ENCODE measurements at places on chromosomes 7 and 10. TPM values are rescaled to one million over a fixed set of nuclear protein-coding genes. Genes with fewer than 3 reads are reported as not detected.

ZNF425 gene
- 1.2 TPM for total RNA-seq

DNA sequence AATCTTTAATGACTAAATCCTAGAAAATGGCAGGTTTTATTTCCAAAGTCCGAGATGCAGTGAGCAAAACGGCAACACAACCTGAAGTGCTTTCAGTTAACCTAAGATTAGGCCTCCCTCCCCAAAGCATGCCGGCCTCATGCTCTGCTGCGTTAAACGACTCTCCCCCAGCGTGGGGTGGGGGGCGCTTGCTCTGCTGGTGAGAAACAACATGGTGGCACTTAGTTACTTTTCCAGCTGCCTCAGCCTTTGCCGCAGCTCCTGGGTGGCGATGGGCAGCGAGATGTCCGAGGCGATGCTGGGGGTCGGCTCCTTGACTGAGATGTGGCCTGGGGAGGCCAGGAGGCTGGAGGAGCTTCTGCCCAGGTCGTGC is 36.7 kb upstream of the NCAPG2 start:
- DNase-seq = no peak

DNA sequence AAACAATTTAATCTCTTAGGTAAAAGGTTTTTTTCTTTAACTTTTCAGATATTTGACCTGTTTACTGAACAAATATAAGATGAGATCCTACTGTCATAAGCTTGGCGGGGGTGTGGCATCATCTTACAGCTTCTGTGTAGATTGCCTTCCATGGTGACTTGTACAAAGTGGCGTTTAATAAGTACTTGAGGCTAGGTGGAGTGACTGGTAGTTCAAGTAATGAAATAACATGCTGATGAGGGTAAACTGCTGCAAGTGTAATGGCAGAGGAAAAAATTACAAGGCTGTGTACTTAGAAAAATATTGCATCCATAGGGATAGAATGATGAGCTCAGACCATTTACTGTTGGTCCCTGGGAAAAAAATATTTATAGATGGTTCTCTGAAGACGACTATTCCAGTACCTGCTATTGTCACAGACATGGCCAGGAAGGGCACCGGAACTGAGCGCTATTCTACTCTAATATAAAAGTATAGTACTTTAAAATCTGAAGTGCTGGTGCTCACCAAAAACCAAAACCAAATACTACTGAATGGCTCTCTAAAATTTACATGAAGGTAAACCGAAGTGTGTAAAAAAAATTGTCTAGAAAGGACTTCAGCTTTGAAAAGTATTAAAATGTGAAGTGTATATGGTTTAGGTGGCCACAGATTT is 42.4 kb downstream of the DNAH11 start:
- DNase-seq = no peak

DNA sequence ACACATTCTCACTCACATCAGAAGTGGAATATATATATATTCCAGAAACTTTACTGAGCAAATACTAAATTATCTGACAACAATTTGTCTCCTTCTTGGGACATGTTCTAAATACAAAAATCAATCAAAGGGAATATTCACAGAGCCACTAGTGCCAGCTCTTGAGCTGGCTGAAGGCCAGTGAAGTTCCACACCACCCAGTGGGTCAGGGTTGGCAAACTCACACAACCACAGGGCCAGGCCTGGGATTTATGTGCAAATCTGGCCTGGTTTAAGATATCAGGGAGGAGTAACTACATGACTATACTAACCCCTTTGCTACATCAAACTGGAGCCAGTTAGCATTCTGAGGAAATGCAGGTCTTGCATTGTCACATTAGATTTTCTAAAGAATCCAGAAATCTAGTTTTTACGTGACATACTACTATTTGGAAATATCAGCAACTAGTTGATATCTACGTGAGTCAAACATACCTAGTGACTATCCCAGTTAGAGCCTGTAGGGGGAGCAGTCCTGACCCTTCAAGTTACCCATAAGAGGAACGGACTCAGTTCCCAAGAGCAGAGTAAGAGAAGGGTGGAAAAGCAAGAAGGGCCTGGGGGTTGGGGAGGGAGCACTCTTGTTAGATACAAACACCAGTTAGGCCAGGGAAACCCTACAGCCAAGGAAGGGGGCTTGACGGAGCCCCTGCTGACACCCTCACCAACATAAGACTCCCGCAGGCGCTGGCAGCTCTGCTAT is 600.4 kb downstream of the KCNMA1 start:
- no peak for DNase-seq

DNA sequence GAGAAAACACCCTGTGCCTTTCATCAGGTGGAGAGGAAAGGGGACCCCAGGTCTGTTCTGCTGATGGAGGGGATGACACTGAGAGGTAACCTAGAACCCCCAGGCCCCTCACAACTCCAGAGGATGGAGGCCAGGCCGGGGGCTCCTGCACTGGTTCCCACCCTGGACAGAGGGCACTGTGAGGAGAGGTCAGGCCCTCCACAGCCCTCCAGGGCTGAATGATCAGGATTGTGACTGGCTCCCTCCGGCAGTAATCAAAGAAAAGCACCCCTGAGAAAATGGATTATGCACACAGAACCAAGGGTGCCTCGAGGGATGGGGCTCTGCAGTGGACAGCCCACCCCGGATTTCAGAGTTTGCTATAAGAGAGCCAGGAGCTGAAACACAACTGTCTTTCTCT is 502.8 kb downstream of the TCERG1L start:
- no peak for DNase-seq

GRCh38 chr10:119499677-119500002 is 42.9 kb downstream of the RGS10 start:
- DNase-seq = no peak

DNA sequence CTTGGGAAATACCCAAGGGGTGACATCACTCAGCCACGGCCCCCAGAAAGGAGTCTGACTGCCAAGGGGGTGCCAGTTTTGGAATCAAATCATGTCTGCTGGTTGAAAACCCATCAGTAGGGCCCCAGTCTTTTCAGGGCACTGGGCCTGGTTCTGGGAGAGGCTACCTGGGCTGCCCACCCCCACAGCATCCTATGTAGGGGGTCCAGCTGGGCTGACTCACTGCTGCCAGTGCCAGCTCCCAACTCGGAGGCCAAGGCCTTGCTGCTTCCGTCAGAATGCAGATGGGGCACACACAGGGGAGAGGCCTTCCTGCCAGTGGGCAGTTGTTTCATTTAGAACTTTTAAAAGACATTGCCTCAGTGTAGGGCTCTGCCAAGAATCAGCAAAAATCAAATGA is 39.5 kb upstream of the DMBT1 start:
- no peak for DNase-seq

All from left colon (tissue), 2 donors.